Thoracic aorta (tissue), 2 donors: ENCODE measurements at places on chromosomes 13 and 19. TPM values are rescaled to one million over a fixed set of nuclear protein-coding genes. Genes with fewer than 3 reads are reported as not detected.

- no peak for DNase-seq
Observed at GRCh38 chr13:41701676-41702075, 244.3 kb downstream of the RGCC start.

The ELSPBP1 gene
- not detected for total RNA-seq

The ICAM5 gene
- 0.41 TPM for total RNA-seq

- no peak for DNase-seq
Observed at GRCh38 chr19:56309511-56310185, 5.0 kb downstream of the ZSCAN5A start.

GRCh38 chr13:27619728-27620376, 477 bp downstream of the LNX2 start:
- DNase-seq = no peak

- no peak for DNase-seq
Observed at GRCh38 chr13:46101484-46102254, 3.2 kb downstream of the CPB2 start.

DNA sequence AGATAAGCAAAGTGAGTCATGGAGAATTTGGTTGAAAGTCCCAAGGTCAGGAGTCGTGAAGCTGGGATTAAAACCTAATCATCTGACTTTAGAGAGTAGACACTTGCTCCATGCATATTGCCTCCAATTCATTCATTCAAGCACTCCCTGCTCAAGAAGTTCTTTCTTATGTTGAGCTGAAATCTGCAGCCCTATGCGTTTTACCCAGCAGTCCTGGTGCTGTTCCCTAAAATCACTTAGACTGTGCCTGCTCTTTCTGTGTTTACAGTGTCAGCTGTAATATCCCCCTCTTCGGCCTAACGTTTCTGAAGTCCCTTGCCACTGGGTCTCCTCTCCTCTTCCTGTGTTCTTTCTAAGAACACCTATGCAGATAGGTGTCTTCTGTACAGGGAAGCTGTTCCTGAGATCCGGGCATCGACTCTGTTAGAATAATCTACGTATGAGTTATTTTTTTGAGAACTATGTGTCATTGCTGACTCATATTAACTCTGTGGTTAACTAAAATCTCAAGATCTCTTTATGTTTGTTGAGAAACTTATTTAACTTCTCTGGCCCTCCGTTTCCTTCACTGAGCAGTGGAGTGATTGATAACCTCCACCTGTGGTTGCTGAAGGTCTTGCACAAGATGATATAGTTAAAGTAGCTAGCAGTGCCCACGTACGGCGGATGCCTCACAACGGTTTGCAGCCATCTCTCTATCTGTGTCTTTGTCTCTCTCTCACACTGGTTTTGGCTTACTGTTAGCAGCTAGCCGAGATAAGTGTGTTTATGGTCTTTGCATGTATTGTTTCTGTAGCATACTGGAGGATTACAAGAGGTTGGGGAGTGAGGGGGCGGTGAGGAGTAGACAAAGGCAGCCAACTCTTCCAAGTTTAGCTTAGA, 4.7 kb downstream of the ALOX5AP start:
- DNase-seq = no peak

DNA sequence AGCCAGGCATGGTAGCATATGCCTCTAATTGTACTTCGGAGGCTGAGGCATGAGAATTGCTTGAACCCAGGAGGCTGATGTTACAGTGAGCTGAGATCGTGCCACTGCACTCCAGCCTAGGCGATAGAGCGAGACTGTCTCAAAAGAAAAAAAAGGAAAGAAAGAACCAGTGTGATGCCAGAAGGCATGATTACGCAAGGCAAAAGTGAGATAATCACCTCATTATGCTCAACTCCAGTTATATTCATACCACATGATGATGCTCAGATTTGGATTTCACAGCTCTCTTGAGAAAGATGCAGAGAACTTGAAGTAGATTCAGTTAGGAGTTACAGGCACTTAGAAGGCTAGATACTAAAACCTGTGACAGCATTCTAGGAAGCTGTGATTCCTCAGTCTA, 21.8 kb downstream of the RCBTB1 start:
- no peak for DNase-seq

- no peak for DNase-seq
Observed at GRCh38 chr19:10763828-10764339, 46.0 kb downstream of the DNM2 start.
